ENCODE measurements at places on chromosomes 5 and 9.

- no peaks in the 10 kb centered on the region for H3K36me3 ChIP-seq
- H3K4me1 ChIP-seq: peaks cover 23% of the 10 kb centered on the region
- DNase-seq: peak; percentile 18
Observed at GRCh38 chr9:89177944-89178829, at the start of gene SHC3. Gene SHC3 (minus strand): TSS chr9:89178818. CDS start chr9:89178460, 358 bp downstream.

DNA sequence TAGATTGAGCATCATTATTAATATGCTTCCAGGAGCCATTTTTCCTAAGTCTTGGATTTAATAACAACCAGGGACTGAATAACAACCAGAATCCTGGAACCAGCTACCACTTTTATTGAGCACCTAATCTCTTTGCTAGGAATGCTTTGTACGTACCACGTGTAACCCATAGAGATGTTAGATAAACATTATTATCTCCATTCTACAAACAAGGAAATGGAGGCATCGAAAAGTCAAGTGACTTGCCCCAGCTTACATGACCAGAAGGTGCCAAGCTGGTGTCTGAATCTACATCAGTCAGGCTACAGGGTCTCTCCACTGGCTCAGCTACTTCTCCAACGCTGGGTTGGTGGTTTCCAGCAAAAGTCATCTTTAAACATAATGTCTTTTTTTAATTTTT lies 256.1 kb upstream of the ANKRD55 start:
- no peaks in the 10 kb centered on the region for H3K27me3 ChIP-seq
- H3K27ac ChIP-seq: no peak overlapping the region
- H3K4me1 ChIP-seq: peaks cover 11% of the 10 kb centered on the region
- DNase-seq: no peak
- no peak overlapping the region for H3K4me3 ChIP-seq

DNA sequence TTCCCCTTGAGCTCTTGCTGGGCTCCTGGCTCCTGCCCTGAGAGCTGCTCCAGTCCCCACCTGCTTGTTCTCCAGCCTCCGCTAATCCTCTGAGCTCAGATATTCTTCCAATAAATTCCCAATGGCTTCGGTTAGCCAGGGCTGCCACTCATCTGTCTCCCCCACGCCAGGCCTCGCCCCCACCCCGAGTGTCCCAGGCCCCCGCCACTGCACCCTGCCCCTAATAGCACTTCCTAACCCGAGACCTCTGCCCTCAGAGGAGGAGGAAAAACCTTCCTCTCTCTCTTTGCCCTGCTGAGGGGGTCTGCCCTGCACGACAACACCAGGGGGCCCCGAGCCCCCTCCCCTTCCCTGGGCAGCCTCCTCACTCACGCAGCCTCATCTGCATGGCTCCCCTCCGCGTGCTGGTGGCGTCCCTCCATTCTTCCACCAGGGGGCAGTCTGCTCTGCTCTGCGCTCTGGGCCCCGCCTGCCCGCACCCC lies 5.4 kb upstream of the LCN15 start:
- H3K4me3 ChIP-seq: no peak overlapping the region
- H3K4me1 ChIP-seq: peaks cover 13% of the 10 kb centered on the region
- no peak overlapping the region for H3K27ac ChIP-seq
- peaks cover 9% of the 10 kb centered on the region for H3K27me3 ChIP-seq
- peak; percentile 73 for DNase-seq

DNA sequence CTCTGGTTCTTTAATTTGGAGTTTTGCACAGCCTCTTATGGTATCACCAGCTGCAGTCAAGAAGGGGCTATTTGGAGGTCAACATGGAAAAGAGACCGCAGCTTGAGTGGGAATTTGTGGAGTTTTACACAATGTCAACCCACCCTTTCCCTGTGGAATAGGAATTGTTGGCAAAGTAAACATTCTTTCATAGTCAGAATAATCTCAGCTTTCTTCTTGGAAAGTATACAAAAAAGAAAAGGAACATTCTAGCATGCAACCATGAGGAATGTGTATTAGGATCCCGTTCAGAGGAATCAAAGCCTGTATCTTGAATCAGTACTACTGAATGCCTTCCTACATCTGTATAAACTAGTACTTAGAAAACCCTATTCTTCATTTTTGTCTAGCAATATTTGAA lies 107.6 kb downstream of the LURAP1L start:
- H3K27ac ChIP-seq: no peak overlapping the region
- no peak overlapping the region for H3K4me3 ChIP-seq
- H3K27me3 ChIP-seq: no peaks in the 10 kb centered on the region
- DNase-seq: no peak
- no peaks in the 10 kb centered on the region for H3K4me1 ChIP-seq

- H3K36me3 ChIP-seq: no peaks in the 10 kb centered on the region
- no peak overlapping the region for H3K27ac ChIP-seq
- no peaks in the 10 kb centered on the region for H3K4me1 ChIP-seq
- peaks cover 3% of the 10 kb centered on the region for H3K27me3 ChIP-seq
- H3K4me3 ChIP-seq: no peak overlapping the region
Observed at GRCh38 chr5:160800375-160801275, 51.4 kb downstream of the ATP10B start.

DNA sequence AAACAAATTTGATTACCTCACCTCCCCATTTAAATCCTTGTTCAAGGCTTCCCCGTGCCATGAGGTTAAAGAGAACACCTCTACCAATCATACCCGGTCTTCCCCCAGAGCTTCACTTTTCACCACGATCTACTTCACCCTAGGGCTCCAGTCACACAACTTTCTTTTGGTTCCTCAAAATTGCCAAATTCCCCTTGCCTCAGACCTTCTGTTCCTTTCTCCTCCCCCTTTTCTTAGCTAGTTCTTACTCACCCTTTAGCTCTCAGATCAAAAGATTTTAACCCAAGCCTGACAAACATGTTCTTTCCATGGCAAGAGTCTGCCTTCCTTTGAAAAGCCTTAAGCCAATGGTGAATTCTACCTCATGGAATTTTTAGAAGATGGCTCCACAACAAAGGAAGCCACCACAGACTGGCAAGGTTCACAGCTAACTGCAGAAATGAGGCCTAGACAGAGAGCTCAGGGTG lies 56.7 kb downstream of the MAPKAP1 start:
- peak overlapping the region; percentile 36 for H3K4me3 ChIP-seq
- no peaks in the 10 kb centered on the region for H3K27me3 ChIP-seq
- DNase-seq: peak; percentile 44
- peak overlapping the region; percentile 86 for H3K27ac ChIP-seq

GRCh38 chr5:96968074-96968473 lies 32.2 kb downstream of the LNPEP start:
- H3K27ac ChIP-seq: no peak overlapping the region
- no peak overlapping the region for H3K4me3 ChIP-seq
- DNase-seq: no peak

GRCh38 chr5:154133591-154133990 lies 56.9 kb upstream of the GALNT10 start:
- no peak overlapping the region for H3K4me3 ChIP-seq
- H3K4me1 ChIP-seq: no peaks in the 10 kb centered on the region
- no peak for DNase-seq
- H3K27me3 ChIP-seq: peaks cover 1% of the 10 kb centered on the region
- H3K27ac ChIP-seq: no peak overlapping the region

DNA sequence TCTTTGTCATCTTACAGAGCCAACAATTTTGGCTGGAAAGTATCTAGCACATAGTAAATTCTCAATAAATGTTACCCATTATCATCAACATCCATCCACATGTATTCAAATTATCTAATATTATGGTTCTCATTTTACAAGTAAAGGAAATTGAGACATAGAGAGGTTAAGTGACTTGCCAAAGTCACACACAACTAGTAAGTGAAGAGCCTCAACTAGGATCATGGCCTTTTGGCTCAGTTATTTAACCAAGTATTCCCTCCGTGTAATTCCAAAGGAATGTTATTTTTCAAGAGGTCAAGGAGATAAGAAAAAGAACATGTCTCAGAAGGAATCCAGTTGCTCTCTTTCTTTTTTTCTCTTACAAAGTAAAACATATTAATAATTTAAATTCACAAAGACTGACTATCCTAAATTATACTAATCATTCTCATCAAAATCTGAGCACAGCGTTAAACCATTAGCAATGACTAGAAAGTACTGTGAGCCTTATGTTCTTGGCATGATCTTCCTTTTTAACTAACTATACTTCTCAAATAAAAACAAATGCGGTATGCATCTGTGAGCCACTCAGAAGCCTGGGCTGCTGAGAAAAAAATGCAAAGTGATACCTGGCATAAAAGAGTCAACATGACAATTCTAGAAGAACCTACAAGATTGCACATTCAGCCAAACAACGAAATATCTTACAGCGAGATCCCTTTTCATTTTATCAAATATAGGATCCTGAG lies 350.9 kb downstream of the GLIS3 start:
- H3K4me3 ChIP-seq: no peak overlapping the region
- H3K36me3 ChIP-seq: no peaks in the 10 kb centered on the region
- H3K27me3 ChIP-seq: peaks cover 18% of the 10 kb centered on the region
- no peak overlapping the region for H3K27ac ChIP-seq

GRCh38 chr5:151651997-151652645 lies 34.6 kb downstream of the SPARC start:
- no peak overlapping the region for H3K4me3 ChIP-seq
- H3K36me3 ChIP-seq: no peaks in the 10 kb centered on the region
- DNase-seq: peak; percentile 81
- H3K4me1 ChIP-seq: no peaks in the 10 kb centered on the region

DNA sequence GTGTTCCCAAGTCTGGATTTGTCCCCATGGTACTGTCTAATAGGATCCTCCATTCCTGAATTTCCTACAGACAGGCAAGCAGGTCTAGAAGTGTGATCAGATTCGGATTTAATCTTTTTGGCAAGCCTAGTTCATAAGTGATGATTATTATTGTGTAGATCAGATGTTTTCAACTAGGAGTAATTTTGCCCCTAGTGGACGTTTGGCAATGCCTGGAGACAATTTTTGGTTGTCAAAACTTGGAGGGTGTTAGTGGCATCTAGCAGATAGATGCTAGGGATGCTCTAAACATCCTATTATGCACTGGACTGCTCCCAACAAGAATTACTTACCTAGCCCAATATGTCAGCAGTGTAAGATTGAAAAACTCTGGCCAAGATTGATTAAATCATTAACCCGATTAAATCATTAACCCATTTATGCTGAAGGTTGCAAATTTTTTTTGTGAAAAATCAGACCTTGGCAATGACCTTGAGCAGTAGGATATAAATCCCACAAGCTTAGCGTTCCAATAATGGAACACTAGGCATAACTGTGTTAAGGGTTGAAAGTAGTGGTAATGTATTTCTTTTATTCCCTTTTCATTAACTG lies 28.2 kb downstream of the TCERG1 start:
- no peaks in the 10 kb centered on the region for H3K4me1 ChIP-seq
- H3K27me3 ChIP-seq: no peaks in the 10 kb centered on the region
- no peak overlapping the region for H3K27ac ChIP-seq
- H3K4me3 ChIP-seq: no peak overlapping the region

DNA sequence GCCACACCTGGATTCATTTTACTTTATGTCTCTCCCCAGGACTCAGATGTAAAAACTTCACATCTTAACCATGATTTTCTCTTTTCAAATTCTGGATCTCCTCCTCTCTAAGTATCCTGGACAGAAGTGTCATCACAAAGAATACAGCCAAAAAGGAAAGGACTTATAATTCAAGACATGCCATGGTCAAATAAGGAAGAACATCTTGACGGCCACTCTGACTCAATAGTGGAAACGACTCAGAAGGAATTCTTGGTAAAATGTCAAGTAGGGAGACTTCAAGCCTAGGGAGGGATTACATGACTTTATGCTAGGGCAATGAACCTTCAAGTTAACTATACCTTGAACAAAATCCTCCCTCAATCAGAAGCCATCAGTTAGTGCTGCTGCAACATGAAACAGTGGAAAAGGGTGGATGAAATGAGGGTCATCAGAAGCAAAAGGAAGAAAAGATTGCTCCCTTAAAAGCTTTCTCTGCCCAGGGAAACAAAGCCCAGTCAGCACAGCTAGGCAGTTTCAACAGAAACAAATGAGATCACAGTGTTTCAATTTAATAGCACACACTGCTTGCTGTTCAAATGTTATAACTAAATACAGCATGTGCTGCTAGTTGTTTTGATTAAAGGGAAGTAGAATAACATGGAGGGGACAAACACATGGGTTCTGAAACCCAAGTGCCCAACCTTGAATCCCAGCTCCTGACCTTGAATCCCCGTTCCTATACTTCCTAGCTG lies 101.4 kb downstream of the LPAR1 start:
- H3K4me1 ChIP-seq: no peaks in the 10 kb centered on the region
- DNase-seq: no peak
- no peaks in the 10 kb centered on the region for H3K36me3 ChIP-seq
- no peak overlapping the region for H3K27ac ChIP-seq
- no peak overlapping the region for H3K4me3 ChIP-seq

GRCh38 chr5:180330810-180331646 lies 22.1 kb downstream of the GFPT2 start:
- H3K27ac ChIP-seq: no peak overlapping the region
- H3K4me3 ChIP-seq: no peak overlapping the region
- peaks cover 2% of the 10 kb centered on the region for H3K4me1 ChIP-seq
- no peak for DNase-seq
- H3K27me3 ChIP-seq: peaks cover 16% of the 10 kb centered on the region

DNA sequence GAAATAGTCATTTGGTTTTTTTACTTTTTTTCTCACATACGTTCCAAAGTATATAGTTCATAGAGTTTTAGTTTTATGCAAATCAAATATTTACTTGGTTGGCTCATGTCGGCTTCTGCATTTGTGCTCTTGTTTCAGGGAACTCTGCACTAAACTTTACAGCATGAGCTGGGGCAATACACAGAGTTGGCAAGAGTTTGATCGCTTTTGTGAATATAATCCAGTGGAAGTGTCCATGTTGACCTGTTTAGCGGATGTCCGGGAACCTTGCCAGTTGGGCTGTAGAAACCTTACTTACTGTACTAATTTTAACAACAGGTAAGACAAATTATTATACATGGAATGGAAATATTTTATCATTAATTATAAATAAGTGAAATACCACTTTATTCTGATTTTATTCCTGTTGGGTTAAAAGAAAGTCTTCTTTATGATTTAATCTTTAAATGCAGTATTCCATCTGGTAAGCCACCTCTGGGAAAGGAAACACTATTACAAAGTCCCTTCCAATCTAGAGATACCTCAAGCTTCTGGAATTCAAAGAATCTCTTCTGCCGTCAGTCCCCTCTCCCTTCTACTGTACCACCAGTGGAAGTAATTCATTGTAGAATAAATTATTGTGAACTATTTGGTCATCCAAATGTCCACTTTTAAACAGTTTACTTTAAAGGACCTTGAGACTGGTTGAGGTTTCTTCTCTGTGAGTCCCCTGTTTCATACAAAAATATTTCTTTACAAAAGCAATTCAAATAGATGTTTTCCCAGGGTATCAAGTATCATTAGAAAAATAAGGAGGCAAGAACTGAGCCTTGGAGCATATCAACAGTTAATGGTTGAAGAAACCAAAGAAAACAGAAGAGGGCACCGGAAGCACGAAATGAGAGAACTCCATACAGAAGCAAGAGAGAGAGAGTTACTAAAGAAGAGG lies 45.2 kb upstream of the GLIPR2 start:
- peaks cover 19% of the 10 kb centered on the region for H3K4me1 ChIP-seq
- H3K27me3 ChIP-seq: no peaks in the 10 kb centered on the region
- DNase-seq: no peak
- no peak overlapping the region for H3K4me3 ChIP-seq

- peaks cover 29% of the 10 kb centered on the region for H3K36me3 ChIP-seq
- peaks cover 6% of the 10 kb centered on the region for H3K27me3 ChIP-seq
- peaks cover 19% of the 10 kb centered on the region for H3K4me1 ChIP-seq
- H3K4me3 ChIP-seq: no peak overlapping the region
- H3K27ac ChIP-seq: no peak overlapping the region
Observed at GRCh38 chr5:424301-425110, 18.5 kb upstream of the EXOC3 start.

Measured in activated CD8-positive, alpha-beta T cell treated with anti-CD3 and anti-CD28 coated beads for 36 hours (primary cell).